ENCODE measurements at places on chromosomes 5 and 9.
A peak's percentile ranks its signal among the peaks of the same experiment; 100 is the strongest.

- H3K4me3 ChIP-seq = no peak overlapping the region
- peaks cover 19% of the 10 kb centered on the region for H3K4me1 ChIP-seq
- peak overlapping the region; percentile 22 for H3K27ac ChIP-seq
Measured at GRCh38 chr5:127892467-127893207, 189.4 kb downstream of the CCDC192 start.

DNA sequence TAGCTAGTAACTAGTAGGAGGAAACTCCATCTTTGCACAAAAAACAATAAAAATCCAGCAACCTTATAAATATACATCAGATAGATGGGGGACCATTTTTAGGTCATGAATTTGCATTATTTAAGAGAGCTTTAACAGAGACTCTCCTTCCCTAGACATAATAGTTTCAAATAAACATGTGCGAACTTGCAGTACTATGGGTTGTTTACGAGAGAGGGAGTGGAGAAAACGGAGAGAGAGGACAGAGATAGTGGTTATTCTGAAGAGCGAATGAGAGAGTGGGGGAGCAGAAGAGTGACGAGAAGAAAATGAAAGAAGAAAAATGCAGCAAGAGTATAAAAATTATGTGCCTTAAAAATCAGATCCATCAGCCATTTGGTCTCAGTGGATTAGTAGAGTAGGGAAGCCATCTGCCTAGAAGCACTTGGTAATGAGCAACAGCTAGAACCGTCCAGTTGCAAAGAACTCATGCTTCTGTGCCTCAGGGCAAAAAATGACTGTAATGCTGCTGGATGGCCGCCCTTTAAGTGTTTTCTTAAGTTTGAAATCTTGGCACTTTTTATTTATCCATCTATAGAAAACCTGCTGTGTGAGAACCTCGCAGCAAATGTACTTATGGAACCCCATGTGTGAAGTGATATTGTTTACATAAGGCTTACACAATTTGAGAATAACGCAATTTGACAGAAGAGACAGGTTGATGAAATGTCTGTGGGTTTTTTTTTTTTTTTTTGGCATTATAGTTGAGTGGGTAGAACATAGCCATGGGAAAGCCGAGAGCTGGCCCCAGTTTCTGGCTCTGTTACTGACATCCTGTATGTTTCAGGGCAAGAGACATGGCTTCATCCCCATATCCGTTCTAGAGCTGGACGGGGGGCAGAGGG, 95.6 kb upstream of the ZNF608 start:
- no peak overlapping the region for H3K4me3 ChIP-seq
- DNase-seq = no peak
- peaks cover 7% of the 10 kb centered on the region for H3K4me1 ChIP-seq
- H3K36me3 ChIP-seq = no peaks in the 10 kb centered on the region

- peak overlapping the region; percentile 68 for H3K27ac ChIP-seq
- H3K36me3 ChIP-seq = peaks cover 37% of the 10 kb centered on the region
- H3K4me3 ChIP-seq = peak overlapping the region; percentile 88
- H3K4me1 ChIP-seq = peaks cover 9% of the 10 kb centered on the region
- no peaks in the 10 kb centered on the region for H3K27me3 ChIP-seq
Measured at GRCh38 chr5:172984244-172984953, 828 bp downstream of the ATP6V0E1 start.

GRCh38 chr5:41194339-41194738, 19.0 kb downstream of the C6 start:
- no peaks in the 10 kb centered on the region for H3K4me1 ChIP-seq
- H3K36me3 ChIP-seq = no peaks in the 10 kb centered on the region
- H3K27me3 ChIP-seq = no peaks in the 10 kb centered on the region
- H3K4me3 ChIP-seq = no peak overlapping the region

DNA sequence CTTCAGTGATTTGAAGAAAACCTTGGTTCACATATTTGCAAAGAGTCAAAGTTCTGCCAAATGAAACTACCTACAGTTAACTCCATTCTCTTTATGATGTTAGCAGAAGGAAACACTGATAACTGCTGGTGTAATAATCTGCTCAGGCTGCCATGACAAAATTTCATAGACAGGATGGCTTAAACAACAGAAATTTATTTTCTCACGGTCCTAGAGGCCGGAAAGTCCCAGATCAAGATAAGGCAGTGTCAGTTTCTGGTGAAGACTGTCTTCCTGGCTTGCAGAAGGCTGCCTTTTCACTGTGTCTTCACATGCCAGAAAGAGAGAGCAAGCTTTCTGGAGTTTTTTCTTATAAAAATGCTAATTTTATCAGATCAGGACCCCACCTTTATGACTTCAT, 102.4 kb upstream of the PARP8 start:
- DNase-seq = no peak
- H3K27ac ChIP-seq = no peak overlapping the region
- H3K36me3 ChIP-seq = no peaks in the 10 kb centered on the region

- H3K27ac ChIP-seq = no peak overlapping the region
- no peaks in the 10 kb centered on the region for H3K4me1 ChIP-seq
- no peak overlapping the region for H3K4me3 ChIP-seq
- H3K36me3 ChIP-seq = no peaks in the 10 kb centered on the region
- DNase-seq = no peak
Measured at GRCh38 chr5:20102293-20102692, 114.3 kb upstream of the CDH18 start.

- no peak overlapping the region for H3K27ac ChIP-seq
- no peaks in the 10 kb centered on the region for H3K36me3 ChIP-seq
- H3K4me1 ChIP-seq = no peaks in the 10 kb centered on the region
Measured at GRCh38 chr5:168947212-168947868, 353.6 kb downstream of the SLIT3 start.

DNA sequence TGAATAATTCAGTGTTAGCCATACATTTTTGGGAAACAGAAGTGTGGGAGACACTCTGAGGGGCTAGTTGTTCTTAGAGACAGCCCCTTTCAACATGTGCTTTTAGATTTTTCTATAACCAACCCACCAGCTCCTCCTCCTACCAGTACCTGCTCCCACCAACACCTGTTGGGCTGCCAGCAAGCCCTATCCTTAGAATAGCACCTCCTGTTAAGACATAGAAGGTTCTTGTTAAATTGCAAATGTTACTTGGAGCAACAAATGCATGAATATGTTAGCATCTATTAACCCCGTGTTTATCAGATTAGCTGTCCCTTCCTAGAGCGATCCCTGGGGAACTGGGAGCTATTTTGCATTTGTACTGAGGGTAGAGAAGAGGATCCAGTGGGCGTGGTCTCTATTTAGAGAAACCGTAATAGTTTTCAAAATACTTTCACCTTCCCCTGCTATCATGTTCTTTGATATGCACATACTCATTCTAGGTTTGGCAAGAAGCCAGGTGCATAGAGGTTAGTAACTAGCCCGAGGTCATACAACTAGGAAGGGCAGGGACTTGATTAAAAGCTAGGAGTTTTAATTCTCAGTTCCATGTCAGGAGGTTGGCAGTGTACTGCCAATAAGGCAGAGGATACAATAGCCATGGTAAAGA, 334.4 kb downstream of the KCTD16 start:
- H3K27me3 ChIP-seq = no peaks in the 10 kb centered on the region
- no peak overlapping the region for H3K27ac ChIP-seq
- no peak for DNase-seq

- no peaks in the 10 kb centered on the region for H3K36me3 ChIP-seq
- no peak for DNase-seq
- peak overlapping the region; percentile 35 for H3K27ac ChIP-seq
- no peak overlapping the region for H3K4me3 ChIP-seq
- H3K4me1 ChIP-seq = peaks cover 24% of the 10 kb centered on the region
Measured at GRCh38 chr5:92378966-92379611, 996.0 kb upstream of the ARRDC3 start.

- peak overlapping the region; percentile 84 for H3K27ac ChIP-seq
- H3K4me3 ChIP-seq = no peak overlapping the region
- DNase-seq = no peak
Measured at GRCh38 chr9:1231998-1232919, 182.1 kb downstream of the DMRT2 start.

- DNase-seq = no peak
- no peak overlapping the region for H3K4me3 ChIP-seq
- H3K27ac ChIP-seq = no peak overlapping the region
- H3K27me3 ChIP-seq = no peaks in the 10 kb centered on the region
- peaks cover 2% of the 10 kb centered on the region for H3K4me1 ChIP-seq
Measured at GRCh38 chr5:34843497-34843896, 4.5 kb downstream of the TTC23L start.

DNA sequence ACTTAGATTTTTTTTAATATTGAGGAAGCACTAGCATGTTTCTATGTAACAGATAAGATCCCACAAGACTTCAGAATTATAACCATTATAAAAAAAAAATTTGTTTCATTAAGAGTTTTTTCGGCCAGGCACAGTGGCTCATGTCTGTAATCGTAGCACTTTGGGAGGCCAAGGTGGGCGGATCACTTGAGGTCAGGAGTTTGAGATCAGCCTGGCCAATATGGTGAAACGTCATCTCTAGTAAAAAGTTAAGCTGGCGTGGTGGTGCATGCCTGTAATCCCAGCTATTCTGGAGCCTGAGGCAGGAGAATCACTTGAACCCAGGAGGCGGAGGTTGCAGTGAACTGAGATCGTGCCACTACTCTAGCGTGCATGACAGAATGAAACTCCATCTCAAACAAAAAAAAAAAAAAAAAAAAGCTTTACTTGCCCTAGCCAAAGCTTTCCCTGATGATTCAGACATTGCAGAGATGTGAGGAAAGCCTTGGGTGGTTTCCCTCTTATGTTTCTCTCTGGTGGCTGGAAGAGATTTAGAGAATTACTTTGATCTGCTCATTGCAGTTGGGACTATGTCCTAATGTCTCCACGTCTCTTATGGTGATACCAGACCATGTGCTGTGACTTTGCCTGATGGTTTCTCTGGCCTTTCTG, 65.4 kb downstream of the EGFLAM start:
- no peak for DNase-seq
- no peaks in the 10 kb centered on the region for H3K27me3 ChIP-seq
- no peak overlapping the region for H3K27ac ChIP-seq

DNA sequence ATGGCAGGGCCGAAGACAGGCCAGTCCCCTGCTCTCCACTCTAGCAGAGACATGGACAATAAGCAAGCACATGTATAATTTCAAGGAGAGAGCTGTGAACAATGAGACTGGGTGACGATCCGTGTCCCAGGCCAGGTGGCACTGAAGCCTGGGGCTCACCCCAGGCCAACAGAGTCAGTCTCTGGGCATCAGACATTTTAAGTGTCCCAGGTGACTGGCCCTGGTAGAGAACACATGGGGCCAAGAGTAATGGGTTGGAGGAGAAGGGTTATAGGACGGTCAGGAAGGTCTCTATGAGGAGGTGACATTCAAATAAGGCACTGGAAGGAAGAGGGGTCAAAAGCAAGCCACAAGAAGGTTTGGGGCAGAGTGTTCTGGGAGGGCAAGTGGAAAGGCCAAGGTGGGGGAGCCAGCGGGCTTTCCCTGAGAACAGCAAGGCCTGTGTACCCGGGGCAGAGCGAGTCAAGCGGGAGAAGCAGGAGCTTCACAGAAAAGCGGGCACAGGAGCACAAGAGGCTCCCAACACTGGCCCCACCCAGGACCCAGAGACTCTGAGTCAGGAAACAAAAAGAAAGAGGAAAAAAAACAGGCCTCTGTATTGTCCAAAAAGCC, 1.1 kb upstream of the AKNA start:
- no peaks in the 10 kb centered on the region for H3K27me3 ChIP-seq
- no peaks in the 10 kb centered on the region for H3K36me3 ChIP-seq
- H3K4me1 ChIP-seq = peaks cover 21% of the 10 kb centered on the region
- no peak for DNase-seq
- no peak overlapping the region for H3K27ac ChIP-seq

GRCh38 chr9:77594963-77595362, 53.2 kb downstream of the GNA14 start:
- no peak overlapping the region for H3K27ac ChIP-seq
- H3K36me3 ChIP-seq = no peaks in the 10 kb centered on the region
- H3K4me3 ChIP-seq = no peak overlapping the region
- DNase-seq = no peak

GRCh38 chr5:116576053-116576713, 1.6 kb upstream of the SEMA6A start:
- no peaks in the 10 kb centered on the region for H3K4me1 ChIP-seq
- H3K4me3 ChIP-seq = no peak overlapping the region
- DNase-seq = no peak
- H3K27ac ChIP-seq = no peak overlapping the region
- peaks cover 69% of the 10 kb centered on the region for H3K27me3 ChIP-seq
- H3K36me3 ChIP-seq = no peaks in the 10 kb centered on the region

DNA sequence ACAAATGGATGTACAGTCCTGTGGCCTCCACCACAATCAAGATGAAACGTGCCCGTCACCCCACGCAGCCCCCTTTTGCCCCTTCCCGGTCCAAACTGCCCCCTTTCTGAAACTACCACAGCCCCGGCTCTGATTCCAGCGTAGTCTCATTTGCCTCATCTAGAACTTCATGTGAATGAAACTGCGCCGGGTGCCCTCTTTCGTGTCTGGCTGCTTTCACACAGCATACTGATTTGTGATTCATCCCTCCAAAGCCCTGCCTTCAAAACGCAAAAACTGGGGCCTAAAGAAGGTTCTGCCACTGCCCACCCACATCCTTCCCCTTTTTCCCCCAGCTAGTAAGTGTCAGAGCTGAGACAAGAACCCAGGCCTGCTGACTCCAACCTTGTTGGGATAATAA, 31.5 kb upstream of the NCS1 start:
- H3K4me3 ChIP-seq = no peak overlapping the region
- no peaks in the 10 kb centered on the region for H3K27me3 ChIP-seq
- H3K27ac ChIP-seq = no peak overlapping the region
- DNase-seq = no peak
- no peaks in the 10 kb centered on the region for H3K36me3 ChIP-seq
- H3K4me1 ChIP-seq = peaks cover 18% of the 10 kb centered on the region

DNA sequence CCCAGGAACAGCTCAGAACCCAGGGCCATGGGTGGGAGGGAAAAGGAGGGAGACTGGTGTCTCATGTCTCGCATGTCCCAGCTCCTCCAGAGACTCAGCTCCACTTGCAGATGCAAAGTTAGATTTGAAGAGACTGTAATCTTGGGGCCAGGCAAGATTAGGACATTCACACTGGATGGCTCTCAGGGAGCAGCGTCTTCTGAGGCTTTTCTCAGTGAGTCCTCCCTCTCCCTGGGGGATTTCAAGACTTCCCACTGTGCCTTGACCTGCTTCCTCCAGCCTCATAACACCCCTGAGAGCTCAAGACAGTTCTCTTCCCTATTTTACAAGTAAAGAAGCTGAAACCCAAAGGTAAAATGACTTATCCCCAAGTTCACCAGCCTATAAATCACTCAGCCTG, 10.5 kb upstream of the TCOF1 start:
- no peak overlapping the region for H3K4me3 ChIP-seq
- H3K27me3 ChIP-seq = no peaks in the 10 kb centered on the region
- no peaks in the 10 kb centered on the region for H3K4me1 ChIP-seq
- no peak for DNase-seq

- H3K4me3 ChIP-seq = no peak overlapping the region
- H3K4me1 ChIP-seq = peaks cover 16% of the 10 kb centered on the region
- H3K27ac ChIP-seq = no peak overlapping the region
Measured at GRCh38 chr5:163916376-163916775, 411.0 kb downstream of the MAT2B start.

DNA sequence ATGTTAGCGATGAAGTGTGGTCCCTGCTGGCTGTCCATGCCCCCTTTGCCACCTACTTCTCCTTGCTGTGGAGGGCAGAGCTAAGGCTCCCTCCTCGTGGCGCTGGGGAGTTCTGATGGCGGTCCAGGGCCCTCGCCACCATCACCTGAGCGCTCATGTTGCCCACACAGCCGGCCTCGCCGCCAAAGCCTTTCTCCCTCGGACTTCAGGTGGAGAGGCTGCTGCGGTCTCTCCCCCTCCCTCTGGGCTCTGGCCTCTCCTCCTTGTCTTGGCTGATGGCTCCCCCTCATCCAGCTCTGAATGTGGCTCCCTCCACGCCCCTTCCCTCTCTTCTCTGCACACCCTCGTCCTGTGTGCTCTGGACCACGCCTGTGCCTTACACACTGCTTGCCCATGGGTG, 14.5 kb upstream of the LPCAT1 start:
- no peak overlapping the region for H3K27ac ChIP-seq
- no peak overlapping the region for H3K4me3 ChIP-seq
- no peaks in the 10 kb centered on the region for H3K27me3 ChIP-seq
- peak; percentile 59 for DNase-seq
- peaks cover 8% of the 10 kb centered on the region for H3K4me1 ChIP-seq
